A673 (cell line): ENCODE measurements at places on chromosomes 2 and 18. TPM values are rescaled to one million over a fixed set of nuclear protein-coding genes. Genes with fewer than 3 reads are reported as not detected.

- DNase-seq, result no peak
These were observed 288.7 kb downstream of the AKAIN1 start for GRCh38 chr18:4908328-4908727.

GRCh38 chr2:223396993-223397392, 205.2 kb downstream of the SCG2 start:
- DNase-seq, result no peak

MC2R gene
- not detected in 2 replicates for total RNA-seq

CTAGE1 gene
- not detected in 2 replicates for total RNA-seq

DNA sequence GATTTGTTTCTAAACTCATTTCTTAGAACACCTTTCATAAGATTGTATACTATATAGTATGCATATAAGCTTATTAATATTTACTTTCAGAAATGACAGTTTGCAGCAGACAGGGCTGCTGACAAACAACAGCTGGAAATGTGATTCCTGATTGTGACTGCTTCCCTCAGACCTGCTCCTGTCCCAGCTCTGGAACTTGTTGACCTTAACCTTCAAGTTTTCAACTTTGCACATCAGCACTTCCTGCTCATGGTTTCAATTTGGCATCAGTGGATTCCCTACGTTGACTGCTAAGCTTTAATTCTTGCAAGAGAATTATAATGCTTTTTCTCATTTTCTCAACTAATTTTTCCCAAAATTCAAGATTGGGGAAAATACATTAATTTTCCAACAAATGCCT, 459.2 kb upstream of the ACVR2A start:
- DNase-seq, result no peak

USP34 gene
- 97.1 and 98.5 TPM in 2 replicates for total RNA-seq

- DNase-seq, result no peak
These were observed 1.8 kb downstream of the GLS start for GRCh38 chr2:190882411-190882766.

- peak; percentile 49 for DNase-seq
These were observed 1.6 kb downstream of the DLGAP1 start for GRCh38 chr18:4453567-4453873.

RTP5 gene
- 0.20 TPM in 1 of 2 replicates, not detected in the other for total RNA-seq
